T47D (cell line): ENCODE measurements at places on chromosomes 12 and 14.

DNA sequence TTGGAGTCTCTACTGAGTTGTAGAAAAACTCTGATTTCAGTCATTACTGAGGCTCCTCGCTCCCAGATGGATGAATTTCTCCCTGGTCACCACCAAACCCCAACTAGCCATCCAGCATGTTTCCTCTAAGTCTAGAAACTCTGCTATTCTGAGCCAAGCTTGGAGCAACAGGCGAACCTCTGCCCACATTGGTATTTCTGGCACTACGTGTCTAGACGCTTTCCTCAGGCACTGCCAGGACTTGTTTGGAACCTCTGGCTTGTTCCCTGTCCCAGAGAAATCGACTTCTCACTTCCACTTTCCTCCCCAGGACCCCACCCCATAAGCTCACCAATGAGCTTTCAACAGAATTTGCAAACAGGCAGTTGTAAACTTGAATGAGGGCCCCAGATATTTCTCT lies 27.6 kb downstream of the WSCD2 start:
- no peak for DNase-seq

DNA sequence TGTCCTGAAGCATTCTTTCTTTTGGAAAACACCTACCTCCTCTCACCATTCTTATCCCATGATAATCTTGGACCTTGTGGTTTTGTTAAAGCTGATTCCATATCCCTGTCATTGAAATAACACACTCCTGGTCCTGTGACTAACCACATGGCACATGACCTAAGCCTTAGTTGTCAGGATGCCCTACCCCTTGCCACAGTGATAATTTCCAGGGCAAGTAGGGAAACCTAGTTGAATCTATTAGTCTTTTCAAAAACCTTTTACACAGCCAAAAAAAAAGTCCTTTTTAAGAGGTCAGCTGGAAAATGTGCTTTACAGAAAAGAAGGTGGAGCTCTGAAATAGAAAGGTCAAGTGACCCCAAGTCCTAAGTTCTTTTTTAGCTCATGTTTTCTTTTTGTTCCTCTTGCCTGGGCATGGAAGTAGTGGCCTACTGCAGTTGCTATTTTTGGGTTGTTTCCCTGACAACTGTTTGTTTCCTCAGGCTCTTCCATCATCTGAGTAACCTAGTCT lies 608.4 kb downstream of the LRFN5 start:
- DNase-seq, result no peak

DNA sequence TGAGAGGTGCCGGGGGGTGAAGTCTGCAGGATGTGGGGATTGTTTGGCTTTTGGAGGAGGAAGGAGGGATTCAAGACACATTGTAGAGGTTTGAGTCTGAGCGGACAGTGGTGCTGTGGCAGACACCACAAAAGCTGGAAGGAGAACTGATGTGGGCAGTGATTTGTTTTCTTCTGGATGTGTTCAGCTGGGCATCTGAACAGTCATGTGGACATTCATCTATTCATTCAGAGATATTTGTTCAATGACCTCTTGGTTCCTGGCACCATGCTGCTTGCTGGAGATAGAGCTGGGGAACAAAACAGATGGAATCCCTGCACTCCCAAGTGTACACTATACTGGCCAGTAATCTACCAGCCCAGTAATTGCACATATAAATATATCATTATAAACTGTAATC lies 64.0 kb downstream of the PTPN11 start:
- DNase-seq, result no peak

DNA sequence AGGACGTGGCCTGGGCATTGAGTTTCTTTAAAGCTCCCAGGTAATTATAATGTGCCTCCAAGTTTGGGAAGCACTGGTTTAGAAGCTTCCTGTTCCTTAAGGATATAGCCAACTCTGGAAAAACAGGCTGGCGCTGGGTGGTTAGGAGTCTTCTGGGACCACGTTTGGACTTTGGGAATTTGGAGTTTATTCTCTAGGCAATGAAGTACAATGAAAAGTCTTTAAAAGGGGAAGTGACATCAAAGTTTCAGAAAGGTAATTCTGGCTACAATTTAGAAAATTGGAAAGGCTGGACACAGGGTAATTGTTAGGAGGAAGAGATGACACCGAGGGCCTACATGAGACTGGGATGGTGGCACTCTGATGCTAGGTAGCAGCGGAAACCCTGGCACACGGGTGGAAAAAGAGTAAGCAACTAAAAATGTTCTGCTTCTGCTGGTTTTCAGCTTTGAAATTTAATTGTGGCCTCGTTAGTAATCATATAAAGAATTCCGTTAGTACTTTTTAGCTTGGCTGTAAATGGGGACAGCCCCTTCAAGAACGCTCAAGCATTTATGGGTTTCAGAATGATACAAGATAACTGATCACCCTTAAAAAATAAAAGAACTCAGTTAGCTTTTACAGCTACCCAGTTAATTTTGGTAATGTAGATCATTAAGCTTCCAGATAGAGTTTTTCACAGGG lies 12.7 kb upstream of the DCP1B start:
- no peak for DNase-seq

- no peak for DNase-seq
Measured at GRCh38 chr14:91985008-91985407, 37.5 kb upstream of the FBLN5 start.

- no peak for DNase-seq
Measured at GRCh38 chr14:31556191-31556590, 5.0 kb upstream of the NUBPL start.

DNA sequence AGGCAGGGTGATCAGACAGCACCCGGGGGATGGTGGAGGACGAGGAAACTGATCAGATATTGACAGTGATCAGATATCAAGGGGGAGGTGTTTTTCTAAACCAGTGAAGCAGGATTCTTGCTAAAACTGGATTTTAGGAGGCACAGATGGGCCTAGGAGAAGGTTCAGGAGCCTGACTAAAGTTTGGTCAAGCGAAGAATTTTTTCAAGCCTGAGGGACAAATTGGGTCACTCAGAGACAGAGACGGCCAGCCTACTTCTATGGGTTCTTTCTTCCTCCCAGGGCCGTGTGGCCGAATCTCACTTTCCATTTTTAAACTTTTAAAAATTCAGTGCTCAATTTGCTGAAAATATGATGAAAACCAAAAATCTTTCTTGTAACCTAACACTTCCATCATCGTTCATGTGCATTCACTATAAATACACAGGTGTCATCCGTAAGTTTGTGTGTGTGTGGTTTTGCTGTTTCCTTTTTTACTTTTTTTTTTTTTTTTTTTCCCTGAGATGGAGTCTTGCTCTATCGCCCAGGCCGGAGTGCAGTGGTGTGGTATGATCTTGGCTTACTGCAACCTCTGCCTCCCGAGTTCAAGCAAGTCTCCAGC lies 68.5 kb downstream of the RIN3 start:
- DNase-seq, result no peak

DNA sequence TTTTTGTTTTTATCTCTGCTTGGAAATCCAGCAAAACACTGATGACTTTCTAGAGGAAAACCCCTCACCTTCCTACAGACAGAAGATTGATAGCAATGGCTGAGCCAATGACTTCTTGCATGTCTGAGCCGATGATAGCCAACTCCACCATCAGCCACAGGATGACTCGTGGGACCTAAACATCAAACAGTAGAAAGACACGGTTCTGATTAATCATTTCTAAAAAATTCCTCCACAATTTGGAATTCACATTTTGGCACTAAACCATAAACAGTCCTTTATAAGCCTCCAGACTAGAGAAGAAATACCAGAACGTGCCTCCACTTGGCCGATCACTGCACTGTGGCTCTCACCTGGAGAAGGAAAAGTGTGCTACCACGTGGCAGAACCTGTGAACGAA lies 25.9 kb downstream of the SLC11A2 start:
- no peak for DNase-seq

DNA sequence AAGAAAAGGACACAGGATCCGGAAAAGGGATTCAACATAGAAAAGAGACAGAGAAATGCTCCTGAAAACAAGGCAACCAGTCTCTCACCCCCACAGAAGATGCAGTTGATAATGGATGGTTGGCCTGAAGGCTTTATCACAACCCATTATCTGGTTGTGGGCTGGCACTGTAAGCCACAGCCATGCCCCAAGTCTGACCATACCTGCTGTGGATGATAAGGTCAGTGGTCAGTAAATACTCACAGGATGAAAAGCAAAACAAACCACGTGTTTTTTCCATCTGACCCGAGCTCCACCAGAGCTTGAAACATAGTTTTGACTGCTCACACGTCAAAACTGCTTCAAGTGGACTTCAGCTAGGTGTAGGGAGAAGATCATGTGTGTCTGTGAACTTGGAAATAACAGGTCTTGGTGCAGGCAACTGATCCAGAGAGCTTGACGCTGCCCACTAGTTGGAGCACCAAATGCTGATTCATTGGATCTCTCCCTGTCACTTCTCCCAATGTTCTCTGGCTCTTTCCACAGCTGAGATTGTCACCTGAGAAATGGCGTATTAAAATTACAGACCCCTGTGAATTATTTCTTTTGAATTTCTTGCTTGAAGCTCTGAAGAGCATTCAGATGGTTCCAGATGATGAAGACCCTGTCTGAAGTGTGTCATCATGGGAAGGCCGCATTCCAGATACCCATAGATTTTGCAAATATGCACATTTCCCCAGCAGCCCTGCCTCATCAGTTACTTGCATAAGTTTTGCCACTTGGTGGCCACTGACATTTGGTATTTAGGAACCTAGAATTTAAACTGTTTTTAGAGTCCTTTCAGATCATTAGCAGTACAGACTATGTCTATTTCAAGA lies 8.5 kb downstream of the TMEM233 start:
- DNase-seq, result no peak

DNA sequence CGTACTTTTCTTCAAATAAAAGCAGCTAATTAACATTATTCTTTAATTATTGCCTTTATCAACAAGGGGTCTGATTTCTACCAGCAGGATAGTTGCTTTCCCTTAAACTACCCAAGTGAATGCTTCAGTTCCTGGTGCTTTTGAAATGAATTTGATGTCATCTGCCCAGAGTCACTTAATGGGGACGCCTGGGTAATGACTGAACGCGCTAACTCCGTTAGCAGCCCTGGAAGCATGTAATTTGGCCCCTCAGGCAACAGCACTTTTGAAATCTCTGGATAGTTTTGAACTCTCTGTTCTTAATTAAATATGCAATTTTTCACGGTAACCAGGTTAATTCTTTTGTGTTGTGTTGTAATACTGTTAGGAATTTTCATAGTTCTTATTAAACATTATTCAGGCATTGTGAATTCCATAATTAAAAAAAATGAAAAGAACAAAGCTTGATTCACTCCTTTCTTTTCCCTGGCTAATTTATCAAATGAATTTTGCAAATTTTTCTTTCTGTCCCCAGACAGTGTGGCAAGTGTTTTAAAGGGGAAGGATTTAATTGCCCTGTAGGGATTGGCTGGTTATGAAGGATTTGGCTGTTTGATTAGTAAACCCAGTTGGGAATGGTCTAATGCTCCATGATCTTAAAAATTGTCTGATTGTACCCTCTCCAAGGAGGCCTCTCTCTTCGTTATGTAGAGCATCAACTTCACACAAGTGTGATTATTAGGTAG lies 137.5 kb upstream of the MYL2 start:
- DNase-seq, result no peak
